ENCODE measurements at places on chromosomes 1 and 21.

- no peak for DNase-seq
Measured at GRCh38 chr21:33924766-33925100, 9.1 kb upstream of the ATP5PO start.

- DNase-seq, result no peak
Measured at GRCh38 chr1:60394436-60394835, 320.9 kb upstream of the C1orf87 start.

GRCh38 chr21:38777531-38777930 lies 28.2 kb upstream of the ETS2 start:
- DNase-seq, result no peak

GRCh38 chr1:213513006-213513405 lies 462.0 kb downstream of the RPS6KC1 start:
- DNase-seq, result no peak

DNA sequence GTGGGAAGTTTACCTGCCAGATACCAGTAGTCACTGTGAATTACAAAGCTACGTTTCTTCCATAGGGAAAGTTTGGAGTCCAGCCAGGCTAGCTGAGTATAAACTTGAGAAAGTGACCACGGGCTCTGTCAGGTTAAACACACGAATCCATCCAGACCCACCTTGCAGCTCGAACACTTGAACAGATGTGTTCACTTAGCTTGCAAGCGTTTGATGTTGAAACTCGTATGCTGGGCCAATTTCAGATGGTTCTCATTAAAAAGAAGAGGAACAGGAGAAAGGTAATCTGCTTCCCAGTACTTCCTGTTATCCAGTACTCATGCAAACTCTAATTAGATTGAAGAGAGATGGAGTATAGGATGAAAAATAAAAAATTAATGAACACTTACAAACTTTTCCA lies 636.4 kb downstream of the SMYD3 start:
- DNase-seq, result no peak

DNA sequence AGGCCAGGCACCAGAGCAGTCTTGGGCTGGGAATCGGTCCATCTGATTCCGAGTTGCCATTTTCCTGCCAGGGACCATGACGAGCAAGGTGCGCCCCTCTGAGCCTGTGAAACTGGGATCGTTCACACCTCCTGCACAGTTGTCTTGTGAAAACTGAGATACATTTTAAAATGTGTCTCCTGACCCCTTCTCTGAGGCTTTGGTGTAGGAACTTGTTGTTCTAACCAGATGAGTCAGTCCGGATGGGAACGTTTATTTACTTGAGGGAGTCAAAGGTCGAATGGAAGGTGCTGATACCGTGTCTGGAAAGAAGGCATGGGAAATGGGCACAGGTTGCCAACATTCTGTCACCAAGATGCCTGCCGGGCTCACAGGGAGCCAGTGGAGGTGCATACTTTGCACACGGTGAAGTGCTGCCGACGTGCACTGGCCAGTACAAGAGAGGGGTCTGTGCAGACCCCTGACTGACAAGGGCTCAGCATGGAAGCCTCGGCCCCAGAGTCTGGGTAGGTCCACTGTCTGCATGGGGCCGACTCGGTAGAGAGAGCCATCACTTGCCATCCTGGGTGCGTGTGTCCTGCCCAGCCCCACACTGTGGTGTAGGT lies 7.4 kb upstream of the KCNN3 start:
- no peak for DNase-seq

GRCh38 chr1:228842094-228842775 lies 107.0 kb downstream of the RHOU start:
- DNase-seq, result no peak

DNA sequence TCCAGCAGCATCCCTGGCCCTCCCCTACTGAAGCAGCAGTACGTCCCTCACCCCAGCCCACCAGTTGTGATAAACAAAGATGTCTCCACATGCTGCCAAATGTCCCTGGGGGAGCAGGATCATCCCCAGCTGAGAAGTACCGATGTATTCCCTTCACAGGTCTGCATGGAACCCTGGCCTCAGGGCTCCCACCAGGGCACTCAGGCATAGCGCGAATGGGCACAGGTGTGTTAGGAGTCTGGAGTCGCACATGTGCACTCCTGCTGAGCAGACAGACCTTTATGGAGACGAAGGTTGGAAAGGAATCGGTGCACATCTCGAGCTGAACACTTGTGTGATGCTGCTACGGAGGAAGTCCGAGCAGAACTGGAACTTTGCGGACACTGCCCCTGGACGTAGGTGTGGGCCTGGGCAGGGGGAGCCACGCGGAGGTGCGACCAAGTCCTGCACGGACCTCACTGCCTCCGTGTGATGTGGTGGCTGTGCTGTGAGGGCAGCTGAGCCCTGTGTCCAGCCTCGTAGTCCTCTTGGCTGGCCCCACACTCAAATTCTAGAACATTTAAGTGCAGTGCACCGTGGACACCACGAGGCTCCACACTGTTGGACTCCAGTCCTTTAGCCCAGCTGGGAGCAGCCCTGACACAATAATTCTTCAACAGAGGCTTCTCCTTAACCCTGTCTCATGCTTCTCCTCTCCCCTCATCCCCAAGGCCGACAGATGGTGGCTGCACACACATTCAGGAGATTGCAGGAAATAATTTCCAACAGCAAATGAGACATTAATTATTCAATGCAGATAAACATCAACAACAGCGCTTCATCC lies 43.4 kb downstream of the RSPH1 start:
- DNase-seq, result no peak
